ENCODE measurements at places on chromosomes 6 and 20.

DNA sequence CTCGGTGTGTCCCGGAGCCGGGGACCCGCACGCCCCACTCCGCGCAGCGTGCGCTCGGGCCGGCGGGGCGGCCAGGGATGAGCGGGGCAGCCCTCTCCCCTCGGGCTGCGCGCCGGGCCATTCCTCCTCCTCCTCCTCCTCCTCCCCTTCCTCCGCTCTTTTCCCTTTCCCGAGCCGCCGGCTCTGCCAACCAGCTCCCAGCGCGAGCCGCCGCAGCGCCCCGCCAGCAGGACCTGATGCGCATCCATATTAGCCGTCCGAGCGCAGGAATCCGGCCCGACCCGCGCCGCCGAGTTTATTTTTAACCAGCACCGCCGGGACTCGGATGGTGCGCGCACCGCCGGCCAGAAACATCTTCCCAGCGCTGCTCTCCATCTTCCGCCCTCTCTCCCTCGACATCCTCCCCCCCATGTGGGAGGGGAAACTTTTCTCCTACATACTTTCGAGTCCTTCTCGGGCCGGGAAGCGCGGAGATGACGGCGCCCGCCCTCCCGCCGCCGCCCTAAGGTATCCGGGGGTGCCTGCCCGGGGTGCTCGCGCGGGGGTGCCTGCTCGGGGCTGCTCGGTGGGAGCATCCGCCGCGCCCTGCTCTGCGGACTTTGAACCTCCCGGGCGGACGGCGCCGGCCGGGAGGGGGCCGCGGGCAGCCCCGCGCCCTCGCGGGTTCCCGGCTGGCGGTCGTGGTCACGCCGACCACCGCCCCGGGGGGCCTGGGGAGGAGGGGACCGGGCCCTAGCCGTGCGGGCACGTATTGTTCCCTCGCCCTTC lies 619 bp downstream of the RREB1 start:
- DNase-seq, result peak; percentile 74

- DNase-seq, result peak; percentile 80
Observed at GRCh38 chr6:36123270-36124139, 6.8 kb upstream of the MAPK13 start.

- no peak for DNase-seq
Observed at GRCh38 chr20:3890999-3891929, 2.1 kb downstream of the PANK2 start.

GRCh38 chr6:1609041-1609647 lies 571 bp upstream of the FOXC1 start:
- DNase-seq, result no peak

- no peak for DNase-seq
Observed at GRCh38 chr6:87914637-87915395, 132.8 kb upstream of the SPACA1 start.

- DNase-seq, result no peak
Observed at GRCh38 chr6:143363299-143363698, 87.2 kb downstream of the ADAT2 start.

DNA sequence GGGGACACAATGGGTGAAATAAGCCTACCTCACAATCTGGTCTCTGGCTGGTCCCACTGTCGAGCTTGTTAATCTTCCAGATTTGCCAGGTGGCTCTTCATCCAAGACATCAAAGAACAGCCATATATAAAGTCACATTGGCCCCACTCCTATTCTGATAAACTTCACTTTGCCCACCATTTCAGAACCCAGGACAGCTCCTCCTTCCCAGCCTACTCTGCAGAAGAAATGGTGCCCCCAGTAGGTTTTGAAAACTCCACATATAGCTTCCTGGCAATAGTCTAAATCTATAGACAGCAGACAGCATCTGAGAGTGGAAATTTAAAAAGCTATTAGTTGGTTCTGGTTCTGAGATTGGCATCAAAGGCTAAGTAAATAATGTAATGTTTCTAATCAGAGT lies 143.1 kb upstream of the PCSK2 start:
- peak; percentile 53 for DNase-seq

GRCh38 chr6:195861-196360 lies 96.4 kb upstream of the DUSP22 start:
- no peak for DNase-seq

DNA sequence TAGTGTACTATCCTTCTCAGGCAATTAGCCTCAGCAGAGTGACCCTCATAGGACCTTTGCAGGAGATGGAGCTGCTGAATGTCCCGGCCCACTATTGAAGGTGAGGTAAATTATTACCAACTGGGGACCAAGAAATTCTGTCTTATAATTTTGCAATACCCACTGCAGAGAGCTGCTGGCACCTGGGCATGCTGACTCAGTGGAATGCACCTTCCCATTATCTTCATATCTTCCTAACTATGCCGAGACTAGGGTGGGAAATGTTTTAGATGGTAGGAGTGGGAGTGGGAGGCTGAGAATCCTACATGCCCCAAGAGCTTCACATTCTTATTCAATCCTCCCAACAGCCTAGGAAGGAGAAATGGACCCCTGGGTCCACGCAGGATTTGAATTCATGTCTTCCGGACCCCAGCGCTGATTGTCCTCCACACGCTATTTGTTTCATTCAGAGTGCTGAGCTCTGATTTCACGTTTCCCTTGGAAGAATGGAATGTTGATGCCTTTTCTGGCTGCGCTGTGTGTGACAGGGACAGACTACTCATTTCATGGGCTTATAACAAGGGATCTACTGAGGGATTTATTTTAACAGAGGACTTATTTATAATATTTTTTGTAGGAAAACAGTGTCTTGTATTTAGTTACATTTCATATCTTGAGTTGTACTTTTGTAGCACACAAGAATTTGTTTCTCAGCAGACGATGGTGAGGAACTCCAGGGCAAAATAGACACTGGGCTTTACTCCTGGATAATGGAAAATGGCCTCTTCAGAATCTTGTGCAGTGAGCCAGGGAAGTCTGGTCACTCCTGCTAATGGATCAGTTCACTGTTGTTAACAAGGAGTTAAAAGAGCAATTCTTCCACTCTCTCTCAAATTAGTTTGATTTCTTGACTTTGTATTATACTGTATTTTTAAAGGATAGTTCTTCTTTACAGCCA lies 66.4 kb downstream of the FYN start:
- DNase-seq, result no peak

DNA sequence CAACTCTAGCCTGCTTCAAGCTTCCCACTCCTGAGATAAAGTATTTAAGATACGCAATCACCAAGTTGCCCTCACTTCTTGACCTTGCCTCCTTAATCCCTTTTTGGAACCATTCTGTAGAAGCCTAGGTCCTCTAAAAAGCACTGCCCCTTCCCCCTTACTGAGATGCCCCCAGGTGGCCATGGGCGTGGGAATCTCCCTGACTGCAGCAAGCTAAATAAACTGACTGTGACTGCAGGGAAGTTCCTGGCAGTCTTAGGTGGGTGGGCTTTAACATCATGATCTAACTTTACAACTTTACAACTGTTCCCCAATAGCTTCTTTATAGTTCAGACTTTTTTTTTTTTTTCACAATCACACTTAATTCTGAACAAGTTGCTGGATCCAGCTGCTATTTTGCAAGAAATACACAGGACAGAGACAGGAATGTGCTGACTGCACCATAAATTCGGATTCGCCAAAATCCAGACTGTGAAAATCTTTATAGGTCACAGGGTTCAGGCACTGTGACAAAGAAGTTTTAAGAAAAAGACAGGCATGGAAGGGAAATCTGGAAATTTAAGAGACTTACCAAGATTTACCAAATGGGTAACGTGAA lies 344.2 kb upstream of the SULF2 start:
- DNase-seq, result no peak

- no peak for DNase-seq
Observed at GRCh38 chr6:37262446-37263026, 4.6 kb upstream of the TMEM217 start.

GRCh38 chr6:11903645-11904044 lies 108.5 kb upstream of the HIVEP1 start:
- no peak for DNase-seq

- DNase-seq, result no peak
Observed at GRCh38 chr20:57934007-57934805, 224.4 kb upstream of the PMEPA1 start.

- DNase-seq, result no peak
Observed at GRCh38 chr20:21099751-21100577, 6.2 kb downstream of the LINC00237 start.

- DNase-seq, result peak; percentile 43
Observed at GRCh38 chr6:170137176-170137891, 153.5 kb downstream of the DLL1 start.

- DNase-seq, result peak; percentile 43
Observed at GRCh38 chr20:31868853-31869672, 1.3 kb downstream of the DUSP15 start.

DNA sequence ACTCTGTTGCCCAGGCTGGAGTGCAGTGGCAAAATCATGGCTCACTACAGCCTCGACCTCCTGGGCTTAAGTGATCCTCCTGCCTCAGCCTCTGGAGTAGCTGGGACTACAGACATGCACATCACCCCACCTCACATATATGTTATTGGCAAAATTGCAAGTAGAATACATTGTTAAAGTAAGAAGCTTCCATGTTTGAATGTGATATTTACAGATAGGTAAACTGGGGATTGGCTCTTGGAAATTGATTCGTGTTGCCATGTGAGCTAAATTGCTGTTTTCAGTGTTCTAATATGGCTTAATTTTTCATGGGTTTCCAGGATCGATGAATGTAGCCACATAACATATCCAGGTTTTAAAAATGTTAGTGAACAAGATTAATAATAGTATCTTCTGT lies 149.0 kb upstream of the ZNF217 start:
- DNase-seq, result no peak

GRCh38 chr6:148598724-148599123 lies 148.1 kb upstream of the UST start:
- no peak for DNase-seq

DNA sequence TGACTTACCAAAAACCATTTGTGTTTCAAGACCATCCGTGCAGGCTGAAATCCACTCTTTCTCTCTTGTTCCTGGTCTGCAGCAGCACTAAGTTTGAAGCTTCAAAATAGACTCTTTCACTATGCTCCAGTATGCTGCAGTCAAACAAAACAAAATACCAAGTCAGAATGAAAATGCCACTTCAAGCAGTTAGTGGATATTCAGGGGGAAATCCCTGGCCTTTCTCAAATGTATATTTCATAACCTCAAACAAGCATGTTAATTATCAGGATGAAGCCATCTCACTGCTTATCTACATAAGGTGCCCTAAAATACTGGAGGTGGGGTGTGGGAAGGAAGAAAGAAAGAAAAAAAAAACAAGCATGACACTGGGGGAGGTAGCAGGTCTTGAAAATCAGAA lies 103.5 kb downstream of the ATXN1 start:
- no peak for DNase-seq

DNA sequence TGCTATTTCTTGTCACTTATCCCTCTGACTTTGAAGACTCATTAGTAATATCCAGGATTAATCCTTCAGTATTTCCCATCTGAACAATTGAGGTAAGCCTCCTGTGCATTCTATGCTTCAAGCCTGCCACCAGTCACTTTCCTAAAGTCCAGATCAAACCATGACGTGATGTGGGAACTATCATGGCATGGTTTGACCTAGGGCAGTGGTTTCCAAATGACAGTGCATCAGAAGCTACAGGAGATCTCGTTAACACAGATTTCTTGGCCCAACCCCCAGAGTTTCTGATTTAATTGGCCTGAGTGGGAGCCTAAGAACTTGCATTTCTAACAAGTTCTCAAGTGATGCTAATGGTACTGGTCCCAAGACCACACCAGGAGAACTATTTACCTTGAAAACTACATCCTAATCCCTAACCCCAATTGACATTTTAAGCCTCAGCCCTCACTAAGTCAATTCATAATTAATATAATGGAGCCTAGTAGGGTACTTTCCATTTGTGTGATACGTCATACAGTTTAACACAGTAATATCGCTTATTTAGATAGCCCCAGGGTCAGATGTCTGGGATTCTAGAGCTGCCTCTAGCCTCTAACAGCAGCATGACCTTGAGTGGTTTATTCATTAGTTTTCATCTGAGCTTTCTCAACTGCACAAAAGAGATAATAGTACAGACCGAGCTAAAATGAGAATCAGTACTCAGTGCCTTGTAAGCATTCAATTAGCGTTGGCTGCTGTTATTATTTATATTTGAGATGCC lies 907.6 kb downstream of the TFAP2A start:
- DNase-seq, result no peak

DNA sequence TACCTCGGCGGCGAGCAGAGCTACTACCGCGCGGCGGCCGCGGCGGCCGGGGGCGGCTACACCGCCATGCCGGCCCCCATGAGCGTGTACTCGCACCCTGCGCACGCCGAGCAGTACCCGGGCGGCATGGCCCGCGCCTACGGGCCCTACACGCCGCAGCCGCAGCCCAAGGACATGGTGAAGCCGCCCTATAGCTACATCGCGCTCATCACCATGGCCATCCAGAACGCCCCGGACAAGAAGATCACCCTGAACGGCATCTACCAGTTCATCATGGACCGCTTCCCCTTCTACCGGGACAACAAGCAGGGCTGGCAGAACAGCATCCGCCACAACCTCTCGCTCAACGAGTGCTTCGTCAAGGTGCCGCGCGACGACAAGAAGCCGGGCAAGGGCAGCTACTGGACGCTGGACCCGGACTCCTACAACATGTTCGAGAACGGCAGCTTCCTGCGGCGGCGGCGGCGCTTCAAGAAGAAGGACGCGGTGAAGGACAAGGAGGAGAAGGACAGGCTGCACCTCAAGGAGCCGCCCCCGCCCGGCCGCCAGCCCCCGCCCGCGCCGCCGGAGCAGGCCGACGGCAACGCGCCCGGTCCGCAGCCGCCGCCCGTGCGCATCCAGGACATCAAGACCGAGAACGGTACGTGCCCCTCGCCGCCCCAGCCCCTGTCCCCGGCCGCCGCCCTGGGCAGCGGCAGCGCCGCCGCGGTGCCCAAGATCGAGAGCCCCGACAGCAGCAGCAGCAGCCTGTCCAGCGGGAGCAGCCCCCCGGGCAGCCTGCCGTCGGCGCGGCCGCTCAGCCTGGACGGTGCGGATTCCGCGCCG lies 994 bp downstream of the FOXC1 start:
- DNase-seq, result no peak

DNA sequence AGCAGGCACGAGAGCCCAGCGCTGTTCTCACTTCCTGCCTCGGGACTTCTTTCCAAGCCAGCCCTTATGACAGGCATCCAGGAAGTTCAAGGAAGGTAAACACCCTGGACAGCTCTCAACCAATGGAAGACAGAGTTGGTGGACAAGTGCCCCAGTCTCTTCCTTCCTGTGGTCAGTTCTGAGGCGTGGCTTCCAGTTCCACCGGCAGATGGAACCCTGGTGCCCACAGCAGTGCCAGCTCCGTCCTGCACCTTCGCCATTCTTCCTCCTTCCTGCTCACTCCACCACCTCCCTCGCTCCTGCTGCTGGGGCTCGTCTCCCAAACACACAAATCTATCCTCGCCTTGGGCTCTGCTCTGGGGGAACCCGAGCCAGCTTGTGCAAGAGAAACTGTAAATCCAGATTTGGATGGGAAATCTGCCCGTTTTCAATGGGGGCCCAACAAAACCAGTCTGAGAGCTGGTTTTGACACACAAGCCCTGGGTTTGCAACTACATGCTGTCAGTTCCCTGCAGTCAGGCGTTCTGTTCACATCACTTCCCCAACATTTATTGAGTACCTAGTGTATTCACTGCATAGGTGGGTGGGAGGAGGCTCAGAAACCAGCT lies 162.7 kb downstream of the GRM4 start:
- DNase-seq, result peak; percentile 46

DNA sequence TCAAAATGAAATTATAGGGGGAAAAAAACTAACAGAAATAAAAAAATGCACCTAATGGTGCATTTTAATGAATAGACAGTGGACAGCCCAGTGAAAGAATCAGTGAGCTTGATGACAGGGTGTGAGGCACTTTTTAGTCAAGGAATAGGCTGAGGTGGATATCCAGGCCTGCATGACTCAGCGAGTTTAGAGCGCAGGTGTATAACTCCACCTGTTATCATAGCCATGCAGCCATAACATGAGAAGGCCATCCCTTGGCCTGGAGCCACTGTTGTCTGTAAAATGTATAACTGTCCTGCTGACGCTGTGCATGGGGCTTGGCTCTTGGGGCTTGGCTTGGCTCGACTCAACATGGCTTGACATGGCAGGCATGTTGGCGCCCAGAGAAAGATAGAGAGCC lies 331.5 kb upstream of the NOX3 start:
- DNase-seq, result no peak

All from ecto neural progenitor cell (in vitro differentiated cells).